Amniotic epithelial cell (primary cell): ENCODE measurements at places on chromosomes 7 and 10.
A peak's percentile ranks its signal among the peaks of the same experiment; 100 is the strongest.

DNA sequence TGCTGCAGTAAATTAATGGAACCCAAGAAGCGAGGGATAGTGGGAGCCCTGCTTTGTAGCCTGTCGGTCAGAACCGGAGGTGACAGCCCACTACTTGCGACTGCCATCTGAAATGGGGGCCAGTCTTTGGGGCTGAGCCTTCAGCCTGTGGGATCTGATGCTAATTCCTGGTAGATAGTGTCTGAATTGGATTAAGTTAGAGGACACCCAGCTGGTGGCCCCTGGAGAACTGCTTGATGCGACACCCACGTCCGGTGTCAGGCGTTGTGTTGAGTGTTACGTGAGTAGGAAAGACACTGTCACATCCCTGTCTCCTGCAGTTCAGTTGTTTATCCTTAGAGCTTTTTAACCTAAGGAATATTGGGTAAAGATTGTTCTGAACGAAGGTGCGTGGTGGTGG is 5.0 kb downstream of the EIF3B start:
- no peak for DNase-seq

- DNase-seq, result no peak
Measured at GRCh38 chr10:111830359-111830758, 353.2 kb downstream of the GPAM start.

- no peak for DNase-seq
Measured at GRCh38 chr10:64041989-64042490, 520.8 kb downstream of the REEP3 start.

GRCh38 chr10:5606864-5607263 is 59.5 kb downstream of the ASB13 start:
- DNase-seq, result no peak

DNA sequence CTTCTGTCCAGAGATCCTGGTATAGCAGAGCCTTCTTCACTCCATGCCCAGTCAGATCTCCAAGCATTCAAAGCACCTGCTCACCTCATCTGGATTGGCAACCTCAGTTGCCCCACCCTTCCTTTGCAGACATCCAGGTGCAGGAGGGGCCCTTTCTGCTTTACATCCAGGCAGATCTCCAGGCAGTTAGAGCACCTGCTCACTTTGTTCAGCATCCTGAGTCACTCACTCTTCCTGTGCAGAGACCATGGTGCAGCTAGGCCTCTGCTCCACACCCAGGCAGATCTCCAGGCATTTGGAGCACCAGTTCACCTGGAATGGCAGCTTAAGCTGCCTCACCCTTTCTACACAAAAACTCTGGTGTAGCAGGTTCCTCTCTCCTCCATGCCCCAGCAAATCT is 153.1 kb downstream of the CDK14 start:
- no peak for DNase-seq

DNA sequence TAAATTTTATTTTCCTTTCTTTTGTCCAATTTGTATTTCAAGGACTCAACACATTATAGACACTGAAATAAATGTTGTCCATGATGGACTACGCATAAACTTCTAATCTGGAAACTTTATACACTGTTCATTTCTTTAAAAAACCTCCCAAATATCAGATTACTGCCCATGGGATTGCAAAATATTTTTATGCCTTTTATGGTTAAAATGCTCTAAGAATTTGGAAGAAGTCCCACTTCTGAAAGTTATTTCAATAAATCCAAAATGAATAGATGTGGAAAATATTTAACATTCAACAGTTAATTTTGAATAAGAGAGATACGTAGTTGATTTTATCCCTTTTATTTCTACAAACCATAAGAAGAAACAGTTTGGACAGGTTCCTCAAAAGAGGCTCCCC is 46.1 kb downstream of the CABCOCO1 start:
- DNase-seq, result peak; percentile 3

DNA sequence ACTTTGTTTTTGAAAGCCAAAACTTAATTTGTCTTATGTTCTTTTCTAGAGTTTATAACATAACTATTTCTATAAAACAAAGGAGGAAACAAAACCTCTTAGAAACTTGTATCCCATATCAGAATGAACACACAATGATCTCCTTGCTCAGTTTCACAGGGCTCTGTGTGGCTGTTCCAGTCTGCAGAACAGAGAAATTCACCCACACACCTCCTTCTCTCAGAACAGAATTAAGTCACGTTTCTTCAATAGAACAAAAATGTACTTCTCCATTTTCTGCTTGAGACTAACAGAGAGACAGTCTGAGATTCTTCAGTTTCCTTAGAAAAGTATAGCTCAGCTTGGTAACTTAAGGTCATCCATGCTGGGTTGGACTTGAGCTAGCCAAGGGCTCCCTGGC is 15.8 kb upstream of the DOCK1 start:
- no peak for DNase-seq

GRCh38 chr10:86215712-86216111 is 150.9 kb downstream of the GRID1 start:
- DNase-seq, result no peak

GRCh38 chr10:62059217-62059920 is 157.9 kb downstream of the ARID5B start:
- peak; percentile 44 for DNase-seq

DNA sequence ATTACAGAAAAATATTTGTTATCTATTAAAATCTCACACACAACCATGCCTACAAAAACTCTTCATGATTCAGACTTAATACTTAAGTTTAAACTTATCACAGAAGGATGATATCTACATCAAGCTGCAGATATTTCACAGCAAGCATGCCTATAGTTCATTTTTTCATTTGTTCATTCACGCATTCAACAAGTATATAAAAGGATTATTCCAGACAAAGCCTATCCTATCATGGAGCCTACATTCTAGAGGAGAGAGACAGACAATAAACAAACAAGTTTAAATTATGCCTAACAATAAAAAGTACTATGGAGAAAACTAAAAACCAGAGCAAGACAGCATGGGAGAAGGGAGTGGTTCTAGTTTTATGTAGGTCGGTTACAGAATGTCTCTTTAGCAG is 10.9 kb downstream of the TRDMT1 start:
- DNase-seq, result no peak

GRCh38 chr10:88036126-88036525 is 172.7 kb downstream of the PTEN start:
- no peak for DNase-seq

- DNase-seq, result no peak
Measured at GRCh38 chr10:51768886-51769465, 69.6 kb upstream of the CSTF2T start.

- no peak for DNase-seq
Measured at GRCh38 chr10:19839552-19839951, 23.3 kb downstream of the PLXDC2 start.

DNA sequence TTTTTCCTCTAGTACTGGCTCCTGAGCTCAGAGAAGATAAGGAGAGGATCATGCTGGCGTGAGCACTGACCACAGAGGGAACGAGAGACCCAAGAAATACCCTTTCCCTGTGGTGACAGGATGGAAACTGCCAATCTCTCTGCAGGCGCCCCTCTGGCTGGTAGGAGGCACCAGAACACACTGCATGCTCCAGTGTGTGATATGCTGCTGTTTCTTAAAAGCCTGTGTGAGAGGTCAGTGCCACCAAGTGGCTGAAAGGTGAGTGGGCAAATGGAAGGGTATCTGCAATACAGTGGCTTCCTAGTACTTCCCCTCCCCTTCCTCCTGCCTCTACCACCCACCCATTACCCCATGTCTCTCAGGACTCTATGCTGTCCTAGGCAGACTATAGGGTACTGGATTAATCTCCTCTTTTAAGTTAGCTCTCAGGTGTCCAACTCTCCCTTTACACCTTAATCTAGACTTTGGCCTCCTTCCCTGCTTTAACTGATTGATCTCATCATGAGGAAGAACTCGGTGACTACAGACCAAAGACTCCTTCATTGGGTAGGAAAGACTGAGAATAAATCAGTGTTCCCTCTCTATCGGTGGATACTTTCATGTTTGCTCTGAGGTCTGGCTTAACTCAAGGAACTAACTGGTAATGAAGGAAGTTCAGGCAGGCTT is 283.6 kb downstream of the ADRA2A start:
- DNase-seq, result peak; percentile 14

GRCh38 chr7:80087051-80087770 is 47.4 kb upstream of the GNAI1 start:
- DNase-seq, result peak; percentile 81

DNA sequence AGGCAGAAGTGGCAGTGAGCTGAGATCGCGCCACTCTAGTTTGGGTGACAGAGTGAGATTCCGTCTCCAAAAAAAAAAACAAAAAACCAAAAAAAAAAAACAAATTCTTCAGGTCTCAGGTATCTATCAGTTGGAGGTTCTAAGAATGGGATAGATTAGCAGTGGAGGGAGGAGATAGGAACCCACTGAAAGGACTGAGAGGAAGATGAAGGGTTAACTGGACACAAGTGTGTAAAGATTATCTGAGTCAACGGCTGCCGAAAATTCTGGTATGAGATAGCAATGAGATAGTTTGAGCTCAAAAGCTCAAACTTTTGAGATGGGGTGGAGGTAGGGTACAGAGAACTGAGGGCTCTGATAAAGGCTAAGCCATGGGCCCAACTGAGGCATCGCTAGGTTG is 12.8 kb downstream of the ZNF467 start:
- no peak for DNase-seq

- no peak for DNase-seq
Measured at GRCh38 chr10:30750971-30751677, 121.6 kb upstream of the LYZL2 start.

DNA sequence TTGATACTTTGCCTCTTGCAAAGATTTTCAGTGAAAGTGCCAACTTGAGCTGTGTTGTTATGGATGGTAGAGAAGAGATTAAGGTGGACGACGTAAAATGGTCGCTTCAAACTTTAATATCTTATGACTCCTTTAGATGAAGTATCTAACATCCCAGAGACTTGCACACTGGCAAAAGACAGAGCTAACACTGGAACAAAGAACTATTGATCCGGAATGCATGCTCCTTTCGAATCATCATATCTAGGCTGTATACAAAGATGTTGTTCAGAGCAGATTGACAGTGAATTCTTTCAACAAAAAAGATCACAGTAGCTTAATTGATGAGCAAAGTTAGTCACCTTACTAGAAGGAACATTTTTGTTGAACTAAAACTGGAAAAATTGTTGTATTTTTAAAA is 592.7 kb downstream of the NXPH1 start:
- no peak for DNase-seq

GRCh38 chr7:71867626-71868025 is 544.5 kb downstream of the CALN1 start:
- no peak for DNase-seq

- no peak for DNase-seq
Measured at GRCh38 chr7:137601642-137602041, 245.1 kb downstream of the DGKI start.

GRCh38 chr7:117248829-117249228 is 74.0 kb downstream of the WNT2 start:
- DNase-seq, result peak; percentile 34

GRCh38 chr7:91427051-91427450 is 162.8 kb downstream of the FZD1 start:
- DNase-seq, result no peak

GRCh38 chr10:29063806-29064644 is 224.8 kb upstream of the LYZL1 start:
- DNase-seq, result peak; percentile 83

DNA sequence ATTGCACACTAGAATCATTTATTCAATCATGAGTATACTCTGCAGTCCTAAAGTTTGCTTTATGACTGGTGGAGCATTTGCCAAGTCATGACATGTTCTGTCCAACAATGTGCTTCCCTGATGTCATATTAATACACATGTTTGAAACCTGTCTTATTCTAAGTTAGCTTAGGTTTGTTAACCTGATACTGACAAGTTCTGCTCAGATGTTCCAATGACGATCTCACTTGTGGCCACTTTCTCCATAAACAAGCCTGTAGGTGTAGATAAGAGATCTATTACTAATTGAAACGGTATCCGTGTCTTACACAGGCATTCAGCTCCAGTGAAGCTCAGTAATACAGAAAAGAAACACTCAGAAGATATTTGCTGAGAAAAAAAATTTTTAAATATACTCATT is 64.9 kb downstream of the GPR37 start:
- DNase-seq, result no peak

- DNase-seq, result no peak
Measured at GRCh38 chr10:92413519-92413918, 122.6 kb downstream of the MARCHF5 start.

DNA sequence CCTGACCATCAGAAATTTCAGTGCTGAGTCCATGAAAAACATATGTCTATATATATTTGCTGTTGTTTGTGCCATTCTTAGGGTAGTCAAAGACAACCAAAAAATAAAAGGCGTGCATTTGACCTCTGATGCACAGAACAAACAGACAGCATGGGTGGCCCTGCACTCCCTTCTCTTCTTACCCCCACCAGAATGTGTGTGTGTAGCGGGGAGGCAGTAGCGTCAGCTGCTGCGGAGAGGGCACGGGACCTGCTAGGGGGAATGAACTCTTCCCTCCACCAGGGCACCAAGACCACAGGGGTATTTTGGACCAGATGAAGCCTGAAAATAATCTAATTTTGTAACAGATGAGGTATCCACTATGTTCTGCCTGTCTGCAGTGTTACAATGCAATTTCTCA is 277.7 kb upstream of the ZNF32 start:
- DNase-seq, result no peak

GRCh38 chr7:4163565-4164203 is 518.4 kb upstream of the FOXK1 start:
- DNase-seq, result no peak

DNA sequence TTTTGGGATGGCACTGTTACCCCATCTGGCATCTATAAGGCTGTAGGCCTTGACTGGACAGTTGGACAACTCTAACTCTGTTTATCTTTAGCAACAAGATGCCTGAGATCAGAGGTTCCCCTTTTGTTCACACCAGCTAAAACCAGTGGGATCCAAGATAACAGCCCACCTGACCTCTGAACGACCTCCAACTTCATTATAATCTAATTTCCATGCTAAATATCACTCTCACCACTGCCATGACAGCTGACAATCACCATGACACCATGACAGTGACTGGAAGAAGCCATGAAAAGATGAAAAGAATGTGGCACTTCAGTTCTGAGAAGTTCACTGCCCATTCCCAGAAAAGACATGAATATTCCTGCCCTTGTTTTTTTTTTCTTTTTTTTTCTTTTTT is 281.4 kb upstream of the TAC1 start:
- no peak for DNase-seq
